ENCODE measurements at places on chromosomes 4 and X. TPM values are rescaled to one million over a fixed set of nuclear protein-coding genes. Genes with fewer than 3 reads are reported as not detected.

DNA sequence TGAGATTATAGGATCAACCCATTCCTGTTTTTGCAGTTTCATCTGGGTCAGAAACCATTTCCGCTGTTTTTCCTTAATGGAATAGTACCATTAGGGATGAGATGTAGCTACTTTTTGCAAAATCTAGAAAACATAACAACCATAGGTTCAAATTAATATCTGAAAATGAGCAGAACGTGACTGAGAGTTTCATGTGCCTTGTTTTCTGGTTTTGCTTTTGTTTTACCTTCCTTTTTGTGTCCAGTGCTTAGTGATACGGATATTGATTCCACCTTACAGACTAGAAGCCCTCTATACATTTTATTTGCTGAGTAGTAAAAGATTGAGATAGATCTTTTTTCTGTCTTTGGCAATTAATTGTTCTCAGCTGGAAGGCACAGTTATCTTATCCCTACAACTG lies 46.5 kb downstream of the SNX25 start:
- DNase-seq = no peak

DNA sequence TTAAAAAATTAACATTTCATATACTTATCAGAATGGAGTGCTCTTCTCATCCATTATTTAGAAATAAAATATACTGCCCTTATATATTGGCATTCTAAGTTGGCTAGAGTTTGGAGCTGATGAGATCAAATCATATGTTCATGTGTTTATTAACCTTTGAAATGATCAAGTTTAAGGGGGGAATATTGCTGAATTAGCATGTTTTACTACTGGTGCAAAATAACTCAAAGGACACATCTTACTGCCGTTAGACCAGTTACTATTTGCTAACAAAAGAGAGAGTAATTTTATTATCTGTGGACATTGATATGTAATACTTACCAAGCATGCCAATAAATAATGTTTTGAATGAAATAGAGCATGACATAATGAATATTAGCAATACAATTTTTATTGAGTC lies 901.0 kb downstream of the CCSER1 start:
- DNase-seq = no peak

The PABPC5 gene
- 3.8 TPM for total RNA-seq

The OPN1MW3 gene
- not detected for total RNA-seq

GRCh38 chrX:97692575-97692974 lies 808.9 kb downstream of the RPA4 start:
- DNase-seq = no peak

DNA sequence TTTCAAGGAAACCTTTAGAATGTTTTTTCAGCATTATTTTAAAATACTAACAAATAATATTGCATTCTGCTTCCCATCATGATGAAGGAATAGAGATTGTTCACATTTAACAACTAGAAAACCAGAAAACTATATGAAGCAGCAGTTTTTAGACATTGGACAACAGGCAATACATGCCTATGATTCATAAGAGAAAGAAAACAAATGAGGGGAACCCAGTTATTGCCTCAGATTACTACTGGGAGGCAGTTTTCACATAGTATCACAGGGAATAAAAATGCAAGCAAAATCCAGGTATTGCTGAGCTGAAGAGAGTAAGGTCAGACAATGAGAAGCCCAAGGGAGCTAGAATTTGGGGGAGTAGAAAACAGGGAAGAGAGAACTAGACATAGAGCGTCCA lies 373.6 kb downstream of the MAPK10 start:
- DNase-seq = no peak

- no peak for DNase-seq
Measured at GRCh38 chrX:24768556-24768955, 74.8 kb downstream of the POLA1 start.

The DIPK2B gene
- total RNA-seq = 31.8 TPM

- no peak for DNase-seq
Measured at GRCh38 chrX:150575419-150575814, 7.0 kb downstream of the MTM1 start.

DNA sequence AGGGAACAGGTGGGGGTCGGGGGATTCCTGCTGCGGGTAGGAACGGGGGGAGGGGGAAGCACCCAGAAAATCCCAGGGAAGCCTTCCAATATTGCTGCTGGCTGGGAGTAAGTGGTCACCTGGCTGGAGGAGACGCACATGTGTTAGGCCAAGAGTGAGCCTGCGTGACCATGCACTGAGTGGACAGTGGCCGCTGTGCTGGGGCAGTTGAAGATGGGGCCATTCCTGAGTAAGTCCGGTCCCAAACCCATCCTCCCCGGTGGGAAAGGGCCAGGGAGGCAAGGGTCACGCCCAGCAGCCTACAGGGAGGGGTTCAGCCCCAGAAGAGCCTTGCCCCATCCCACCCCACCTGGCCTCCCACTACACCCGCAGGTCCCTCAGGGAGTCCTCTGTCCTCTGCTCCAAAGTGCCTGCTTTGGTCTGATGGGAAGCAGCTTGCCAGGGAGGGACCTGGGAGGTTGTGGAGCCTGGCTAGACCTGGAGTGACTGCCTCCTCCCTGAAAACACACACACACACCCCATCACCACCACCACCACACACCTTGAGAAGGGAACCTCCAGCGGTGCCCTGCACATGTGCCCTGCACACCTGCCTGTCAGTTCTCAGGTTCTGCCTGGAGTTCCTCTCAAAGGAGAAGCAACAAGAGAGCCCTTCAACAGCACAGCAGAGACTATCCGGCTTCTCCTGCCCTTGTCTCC lies 6.1 kb downstream of the L1CAM start:
- DNase-seq = no peak

- DNase-seq = no peak
Measured at GRCh38 chrX:3520458-3520857, 174.0 kb upstream of the MXRA5 start.

- DNase-seq = no peak
Measured at GRCh38 chr4:123255971-123256370, 140.6 kb upstream of the SPRY1 start.

GRCh38 chrX:155313766-155314165 lies 20.6 kb downstream of the CLIC2 start:
- DNase-seq = no peak

The FAM47A gene
- not detected for total RNA-seq

DNA sequence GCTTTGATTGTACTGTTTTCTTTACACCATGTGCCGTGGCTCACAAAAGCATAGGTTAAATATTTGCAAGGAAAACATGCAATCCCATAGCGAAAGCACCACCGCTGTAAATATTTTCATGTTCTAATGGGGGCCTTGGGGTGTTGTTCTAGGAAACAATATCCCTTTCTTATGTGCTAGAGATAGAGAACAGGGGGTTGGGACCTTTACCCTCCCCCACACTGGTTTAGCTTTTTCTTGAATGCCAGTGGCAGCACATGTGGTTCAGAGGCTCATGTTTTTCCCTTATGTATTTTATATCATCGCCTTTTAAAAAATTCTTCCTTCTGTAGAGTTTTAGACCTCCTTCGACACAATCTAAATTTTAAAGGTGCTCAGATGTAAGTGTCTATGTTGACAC lies 422.6 kb upstream of the TENM3 start:
- no peak for DNase-seq

DNA sequence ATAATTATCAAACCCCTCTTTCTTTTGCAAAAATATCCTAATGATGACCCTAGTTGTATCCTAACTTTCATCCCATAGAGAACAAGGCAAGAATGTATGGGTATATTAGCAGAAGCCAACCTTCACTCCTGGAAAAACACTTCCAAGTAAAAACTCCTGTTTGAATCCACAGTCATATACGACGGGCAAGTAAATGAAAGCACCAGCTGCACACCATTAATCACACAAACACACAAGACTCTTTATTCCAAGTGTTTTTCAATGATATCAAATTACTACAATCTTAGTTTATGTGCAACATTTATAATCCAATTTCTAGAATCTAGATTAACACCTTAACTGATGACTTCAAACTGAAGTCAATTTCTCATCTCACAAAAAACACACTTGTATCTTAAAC lies 22.9 kb downstream of the ACSL4 start:
- no peak for DNase-seq

GRCh38 chr4:70239131-70239883 lies 3.1 kb upstream of the CSN3 start:
- DNase-seq = no peak

The EMCN gene
- total RNA-seq = 26.3 TPM

- DNase-seq = no peak
Measured at GRCh38 chrX:82208975-82209374, 1007.1 kb downstream of the SH3BGRL start.

The NPNT gene
- total RNA-seq = 43.2 TPM

The SRPX2 gene
- total RNA-seq = 29.8 TPM

DNA sequence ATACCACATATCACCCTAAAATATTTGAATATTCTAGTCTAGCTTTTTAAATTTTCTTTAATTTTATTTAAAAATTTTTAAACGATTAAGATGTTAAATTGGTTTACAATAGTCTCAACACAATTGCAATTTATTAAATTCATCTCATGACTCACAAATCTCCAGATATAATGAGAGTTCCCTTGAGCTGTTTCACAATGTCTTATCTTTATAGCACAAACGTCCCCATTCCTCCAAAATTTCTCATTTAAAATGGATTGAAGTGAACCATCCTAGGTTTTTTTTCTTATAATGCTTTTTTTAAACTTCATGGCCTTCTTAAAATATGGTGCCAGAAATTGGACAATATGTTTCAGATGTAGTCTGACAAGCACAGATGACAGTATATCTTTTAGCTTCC lies 204.4 kb downstream of the GABRB1 start:
- DNase-seq = no peak

The ACE2 gene
- total RNA-seq = 3.5 TPM

The FGA gene
- total RNA-seq = not detected

- DNase-seq = no peak
Measured at GRCh38 chr4:113645771-113646441, 115.6 kb downstream of the CAMK2D start.

- no peak for DNase-seq
Measured at GRCh38 chr4:29326816-29327215, 1393.4 kb upstream of the PCDH7 start.

The PRSS12 gene
- total RNA-seq = 0.50 TPM

DNA sequence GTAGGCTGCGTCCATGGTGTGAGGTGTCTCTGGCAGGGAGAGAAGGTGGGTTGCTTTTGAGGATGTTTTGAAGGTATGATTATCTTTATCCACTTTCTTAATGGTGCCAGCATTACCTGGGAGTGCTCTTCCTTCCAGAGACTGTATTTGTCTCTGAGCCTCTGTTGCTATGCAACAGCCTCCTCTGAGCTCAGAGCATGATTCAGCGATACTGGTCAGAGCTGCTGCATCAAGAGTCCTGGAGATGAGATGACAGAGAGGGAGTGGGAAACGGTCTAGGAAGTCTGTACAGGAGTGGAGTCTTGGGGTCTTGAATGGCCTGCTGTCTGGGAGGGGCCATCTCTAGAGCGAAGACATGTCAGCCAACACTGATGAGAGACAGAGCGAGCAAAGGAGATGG lies 104.4 kb upstream of the RAB40AL start:
- DNase-seq = no peak

GRCh38 chr4:20353646-20354045 lies 101.9 kb downstream of the SLIT2 start:
- DNase-seq = no peak

GRCh38 chrX:6384371-6384770 lies 150.5 kb downstream of the VCX3A start:
- no peak for DNase-seq

DNA sequence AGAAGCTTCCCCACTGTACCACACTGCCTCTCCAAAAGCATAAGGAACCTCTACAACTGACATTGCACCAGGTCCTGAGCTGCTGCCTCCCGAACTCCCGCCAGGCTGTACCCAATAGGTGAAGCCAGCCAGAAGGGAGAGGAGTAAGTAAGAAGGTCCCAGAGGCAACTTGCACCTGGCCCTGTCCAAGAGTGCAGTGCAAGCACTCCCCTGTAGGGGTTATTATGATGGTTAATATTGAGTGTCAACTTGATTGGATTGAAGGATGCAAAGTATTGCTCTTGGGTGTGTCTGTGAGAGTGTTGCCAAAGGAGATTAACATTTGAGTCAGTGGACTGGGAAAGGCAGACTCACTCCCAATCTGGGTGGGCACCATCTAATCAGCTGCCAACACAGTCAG lies 879.3 kb upstream of the SLIT2 start:
- no peak for DNase-seq

The RXFP1 gene
- not detected for total RNA-seq

DNA sequence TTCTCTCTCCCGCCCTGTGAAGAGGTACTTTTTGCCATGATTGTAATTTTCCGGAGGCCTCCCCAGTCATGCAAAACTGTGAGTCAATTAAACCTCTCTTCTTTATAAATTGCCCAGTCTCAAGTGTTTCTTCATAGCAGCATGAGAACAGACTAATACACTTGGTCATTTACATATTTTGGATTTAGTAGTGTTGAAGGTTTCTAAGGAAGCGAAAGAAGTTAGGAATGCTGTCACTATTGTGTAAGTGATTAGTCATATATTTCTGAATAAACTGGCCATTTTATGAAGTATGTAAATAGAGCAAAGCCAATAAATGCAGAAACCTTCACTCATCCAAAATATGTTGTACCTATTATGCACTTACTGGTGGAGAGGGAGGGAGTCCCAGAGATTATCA lies 34.4 kb upstream of the GK2 start:
- DNase-seq = no peak

DNA sequence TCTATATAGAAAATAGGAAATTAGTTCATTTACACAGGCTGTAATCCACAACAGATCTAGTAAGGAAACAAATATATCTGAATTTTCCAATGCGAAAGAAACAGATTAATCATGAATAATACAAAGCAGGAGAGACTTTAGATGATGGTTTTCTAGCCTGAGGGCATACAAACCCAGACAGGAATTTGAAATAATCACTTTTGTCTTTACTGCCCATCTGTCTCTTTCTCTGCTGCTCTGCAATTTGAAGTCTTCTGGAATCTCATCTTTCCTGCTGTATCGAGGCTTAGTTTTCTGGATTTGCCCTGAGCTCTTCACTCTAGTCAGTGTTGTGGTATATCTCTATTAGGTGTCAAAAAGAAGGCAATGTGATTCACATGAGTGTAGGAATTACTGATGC lies 711.8 kb upstream of the FAM241A start:
- no peak for DNase-seq

- DNase-seq = no peak
Measured at GRCh38 chr4:41725254-41725653, 23.3 kb downstream of the PHOX2B start.

DNA sequence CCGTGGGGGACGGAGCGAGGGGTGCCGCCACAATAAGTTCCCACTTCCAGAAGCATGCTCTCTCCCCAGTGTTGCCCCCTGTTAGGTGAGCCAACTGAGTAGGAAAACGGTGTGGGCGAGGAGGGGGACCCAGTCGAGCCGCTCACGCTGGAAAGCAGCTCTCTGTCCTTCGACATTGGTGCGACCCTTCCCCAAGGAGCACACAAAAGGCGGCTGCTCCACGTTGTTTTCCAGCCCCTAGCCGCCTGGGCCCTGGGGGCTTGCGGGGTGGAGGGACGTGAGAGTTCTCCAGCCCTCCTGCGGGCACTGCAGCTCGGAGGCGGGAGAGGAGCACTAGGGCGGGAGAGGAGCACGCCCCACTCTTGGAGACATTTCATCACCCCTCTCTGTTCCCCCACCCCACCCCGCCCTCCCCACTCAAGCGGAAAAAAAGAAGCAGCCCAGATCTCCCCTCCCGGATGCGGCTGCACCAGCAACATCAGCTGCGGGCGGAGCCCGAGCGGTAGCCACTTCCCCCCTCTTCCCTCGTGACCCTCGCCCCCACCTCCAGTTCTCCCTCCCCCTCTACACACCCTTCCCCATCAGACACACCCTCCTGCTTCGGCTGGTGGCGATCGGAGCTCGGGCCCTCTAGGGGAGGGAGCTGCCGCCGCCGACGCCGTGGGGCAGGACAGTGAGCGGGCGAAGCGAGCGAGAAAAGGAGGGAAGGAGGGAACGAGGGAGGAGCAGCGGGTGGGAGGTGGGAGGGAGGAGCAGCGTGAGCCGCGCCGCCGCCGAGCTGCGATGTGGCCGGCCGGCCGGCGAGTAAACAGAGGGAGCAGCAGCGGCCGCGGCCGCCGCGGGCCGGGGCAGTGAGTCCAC lies at the start of gene DOCK11:
DOCK11 (plus strand) TSS at position 755 of the 861 bp plus-strand sequence. CDS start 157 bp downstream, outside the sequence.
- peak; percentile 96 for DNase-seq

Measured in esophagus muscularis mucosa (tissue), 4 donors.